ENCODE measurements at places on chromosomes 11 and 22. TPM values are rescaled to one million over a fixed set of nuclear protein-coding genes. Genes with fewer than 3 reads are reported as not detected.

Gene PRODH
- total RNA-seq, result not detected

Gene HSPA8
- total RNA-seq, result 3,174 TPM

Gene CNIH2
- 0.25 TPM for total RNA-seq

Gene F2
- not detected for total RNA-seq

Gene FAT3
- 6.2 TPM for total RNA-seq
